ENCODE measurements at places on chromosomes 3 and 15.
A peak's percentile ranks its signal among the peaks of the same experiment; 100 is the strongest.

DNA sequence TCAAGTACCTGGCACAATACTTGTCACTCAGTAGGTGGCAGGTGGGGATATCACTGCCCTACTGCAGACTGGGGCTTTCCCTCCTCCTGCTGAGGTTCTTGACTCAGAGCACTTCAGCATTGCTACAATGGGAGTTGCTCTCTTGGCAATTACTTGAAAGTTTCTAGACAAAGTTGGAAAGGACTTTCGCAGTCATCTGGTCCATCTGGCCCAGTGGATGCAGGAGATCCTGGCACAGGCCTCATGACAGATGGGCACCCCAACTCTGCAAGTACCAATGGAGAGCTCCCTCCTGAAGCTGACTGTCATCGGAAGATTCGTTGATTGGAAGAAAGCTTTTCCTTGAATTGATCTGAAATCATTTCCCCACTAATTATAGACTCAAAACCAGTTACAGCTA, 19.2 kb upstream of the IGF2BP2 start:
- DNase-seq: no peak

DNA sequence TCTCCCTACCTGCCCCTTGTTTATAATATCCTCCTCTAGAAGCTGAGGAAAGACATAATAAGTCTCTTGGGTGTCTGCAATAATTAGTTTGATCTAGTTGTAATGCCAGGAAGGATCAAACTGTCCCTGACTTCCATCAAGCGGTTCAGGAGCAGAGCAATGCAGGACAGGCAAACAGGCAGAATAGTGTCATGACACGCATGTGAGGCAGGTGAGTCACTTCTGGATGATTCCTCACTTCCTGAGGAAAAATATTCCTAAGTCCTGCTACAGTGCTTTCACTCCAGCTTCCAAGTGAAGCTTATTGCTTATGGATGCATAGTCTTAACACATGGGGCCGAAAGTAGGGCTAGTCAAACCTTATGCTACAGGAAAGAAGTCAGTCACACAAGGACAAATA, 85.8 kb downstream of the GREM1 start:
- DNase-seq: no peak

GRCh38 chr3:105062853-105063252, 303.9 kb upstream of the ALCAM start:
- DNase-seq: no peak

GRCh38 chr3:127120851-127121647, 71.9 kb upstream of the PRR23E start:
- no peak for DNase-seq

GRCh38 chr15:91898843-91899242, 45.3 kb downstream of the SLCO3A1 start:
- no peak for DNase-seq

DNA sequence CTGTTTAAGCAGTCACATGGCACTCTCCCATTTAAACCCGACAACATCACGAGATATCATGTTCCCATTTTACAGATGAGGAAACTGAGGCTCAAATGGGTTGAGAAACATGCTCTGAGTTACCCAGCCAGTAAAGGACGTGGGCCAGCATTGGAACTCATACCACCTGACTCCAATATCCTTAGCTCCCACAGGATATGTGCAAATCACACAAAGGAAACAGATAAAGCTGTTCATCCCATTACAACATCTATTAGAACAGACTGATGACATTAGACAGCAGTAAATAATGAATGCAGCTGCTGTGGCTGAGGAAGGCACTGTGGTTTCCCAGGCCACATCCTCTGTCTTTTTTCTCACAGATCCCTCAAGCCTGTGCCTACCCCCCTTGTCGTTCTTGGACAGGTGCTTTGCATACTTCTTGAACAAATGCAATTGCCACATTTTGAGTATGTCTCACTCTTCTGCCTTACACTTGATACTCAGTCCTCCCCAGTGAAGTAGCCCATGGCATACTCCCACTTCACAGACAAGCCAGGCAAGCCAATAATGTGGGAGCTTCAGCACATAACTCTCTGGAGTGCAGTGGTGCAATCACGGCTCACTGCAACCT, 17.7 kb downstream of the FRMD4B start:
- no peak for DNase-seq

- DNase-seq: no peak
Observed at GRCh38 chr3:194758716-194759115, 73.0 kb downstream of the FAM43A start.

GRCh38 chr15:81002331-81003096, 1.8 kb downstream of the TLNRD1 start:
- DNase-seq: peak; percentile 44

GRCh38 chr3:130491431-130491830, 25.5 kb upstream of the COL6A6 start:
- no peak for DNase-seq

DNA sequence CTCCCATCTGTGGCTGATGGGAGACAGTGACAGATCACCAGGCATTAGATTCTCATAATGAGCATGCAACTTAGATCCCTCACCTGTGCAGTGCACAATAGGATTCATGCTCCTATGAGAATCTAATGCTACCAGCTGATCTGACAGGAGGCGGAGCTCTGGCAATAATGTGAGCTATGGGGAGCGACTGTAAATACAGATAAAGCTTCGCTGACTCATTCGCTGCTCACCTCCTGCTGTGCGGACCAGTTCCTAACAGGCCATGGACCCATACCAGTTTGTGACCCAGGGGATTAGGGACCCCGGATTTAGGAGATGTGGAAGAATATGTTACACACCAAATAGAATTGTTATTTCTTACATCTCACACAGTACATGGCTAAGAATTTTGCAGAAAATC, 6.7 kb downstream of the ARGFX start:
- DNase-seq: peak; percentile 49

- DNase-seq: no peak
Observed at GRCh38 chr3:71300951-71301393, 282.6 kb downstream of the FOXP1 start.

DNA sequence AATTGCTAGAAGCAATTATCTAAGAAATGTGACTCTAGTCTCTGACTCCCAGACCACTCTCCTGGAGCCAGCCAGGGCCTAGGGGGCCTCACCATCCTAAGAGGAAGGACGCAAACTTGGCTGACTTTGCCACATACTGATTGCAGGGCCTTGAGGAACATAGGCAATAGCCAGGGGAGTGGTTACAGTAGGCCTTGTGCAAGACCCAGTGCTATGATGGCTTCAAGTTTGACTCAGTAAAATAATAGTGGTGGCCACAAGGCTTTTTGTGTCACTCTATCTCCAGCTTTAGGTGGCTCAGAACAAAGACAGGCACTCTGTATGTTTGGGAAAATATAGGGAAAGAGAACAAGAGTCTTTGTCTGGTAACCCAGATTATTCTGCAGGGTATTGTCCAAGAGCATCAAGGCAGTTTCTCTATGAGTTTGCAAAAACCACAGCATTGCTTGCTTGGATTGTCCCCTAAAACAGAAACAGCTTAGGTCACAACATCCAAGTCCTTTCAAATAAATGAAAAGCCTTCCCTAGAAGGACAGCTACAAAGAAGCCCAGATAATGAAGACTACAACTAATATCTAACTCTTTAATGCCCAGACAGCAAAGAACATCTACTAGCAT, 631.5 kb downstream of the PYDC2 start:
- no peak for DNase-seq

DNA sequence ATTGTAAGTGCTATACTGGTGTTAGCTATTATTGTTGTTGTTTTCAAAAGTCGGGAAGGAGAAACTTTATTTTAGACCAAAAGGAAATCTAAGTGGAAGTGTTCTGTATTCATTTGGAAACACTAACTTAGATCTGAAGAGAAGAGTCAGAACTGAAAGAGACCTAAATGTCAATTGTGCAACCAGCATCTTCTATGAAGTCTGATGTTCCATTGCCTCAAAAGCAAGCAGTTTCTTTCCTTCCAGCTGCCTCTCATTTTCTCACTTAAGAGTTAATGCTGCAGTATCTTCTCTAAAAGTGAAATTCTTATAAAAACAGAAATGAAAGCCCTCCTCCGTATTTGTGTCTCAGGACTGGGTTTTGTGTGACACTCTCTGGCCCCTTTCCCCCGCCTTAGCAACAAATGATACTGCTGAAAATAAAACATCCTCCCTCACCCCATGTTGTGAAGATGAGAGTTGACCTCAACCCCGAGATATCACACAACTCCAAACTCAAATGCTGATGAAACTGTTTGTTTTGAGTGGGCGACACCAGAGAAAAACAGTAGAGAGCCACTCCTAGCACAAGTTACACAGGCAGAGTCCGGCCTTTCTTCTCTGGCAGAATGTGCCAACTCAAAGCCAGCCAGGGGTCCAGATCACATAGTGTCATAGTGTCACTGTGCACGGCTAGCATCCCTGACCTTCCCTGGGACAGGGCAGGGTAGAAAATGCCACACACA, 48.9 kb downstream of the GLDN start:
- no peak for DNase-seq

DNA sequence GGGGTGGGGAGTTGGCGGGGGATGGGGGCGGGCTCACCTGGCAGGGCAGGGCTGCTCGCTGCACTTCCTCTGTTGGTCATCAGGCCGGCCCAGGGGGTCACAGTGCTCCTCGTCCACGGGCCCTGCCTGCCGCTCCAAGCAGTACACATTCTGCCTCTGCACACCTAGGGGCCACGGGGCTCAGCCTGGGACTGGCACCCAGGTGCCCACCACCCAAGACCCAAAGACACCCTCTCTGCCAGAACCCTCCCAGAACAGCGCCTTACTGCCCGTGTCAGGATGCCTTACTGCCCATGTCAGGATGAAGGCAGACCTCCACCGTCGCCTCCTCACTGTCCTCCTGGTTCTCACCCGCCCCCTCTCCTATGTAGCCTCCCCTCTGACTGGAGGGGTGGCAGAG, 43.2 kb downstream of the ADAMTS7 start:
- peak; percentile 17 for DNase-seq

GRCh38 chr15:75597667-75598341, 18.7 kb upstream of the PTPN9 start:
- peak; percentile 35 for DNase-seq

- no peak for DNase-seq
Observed at GRCh38 chr15:65917407-65917756, 48.1 kb downstream of the RAB11A start.

DNA sequence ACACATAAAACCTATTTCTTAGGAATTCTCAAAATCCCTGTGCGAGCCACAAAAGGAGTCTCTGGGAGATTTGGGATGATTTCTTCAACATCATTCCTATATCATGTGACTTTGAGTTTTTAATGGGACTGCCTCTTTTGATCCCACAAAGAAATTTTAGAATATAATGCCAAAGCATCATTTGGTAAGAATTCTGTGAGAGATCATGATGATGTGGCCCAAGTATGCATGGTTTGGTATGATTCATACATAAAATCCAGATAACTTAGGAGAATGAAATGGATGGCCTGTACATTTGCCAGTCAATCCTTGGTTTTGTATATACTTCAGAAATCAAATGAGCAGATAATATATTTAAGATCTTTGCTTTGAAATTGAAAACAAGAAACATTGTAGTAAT, 61.3 kb downstream of the UBE2E2 start:
- DNase-seq: no peak

DNA sequence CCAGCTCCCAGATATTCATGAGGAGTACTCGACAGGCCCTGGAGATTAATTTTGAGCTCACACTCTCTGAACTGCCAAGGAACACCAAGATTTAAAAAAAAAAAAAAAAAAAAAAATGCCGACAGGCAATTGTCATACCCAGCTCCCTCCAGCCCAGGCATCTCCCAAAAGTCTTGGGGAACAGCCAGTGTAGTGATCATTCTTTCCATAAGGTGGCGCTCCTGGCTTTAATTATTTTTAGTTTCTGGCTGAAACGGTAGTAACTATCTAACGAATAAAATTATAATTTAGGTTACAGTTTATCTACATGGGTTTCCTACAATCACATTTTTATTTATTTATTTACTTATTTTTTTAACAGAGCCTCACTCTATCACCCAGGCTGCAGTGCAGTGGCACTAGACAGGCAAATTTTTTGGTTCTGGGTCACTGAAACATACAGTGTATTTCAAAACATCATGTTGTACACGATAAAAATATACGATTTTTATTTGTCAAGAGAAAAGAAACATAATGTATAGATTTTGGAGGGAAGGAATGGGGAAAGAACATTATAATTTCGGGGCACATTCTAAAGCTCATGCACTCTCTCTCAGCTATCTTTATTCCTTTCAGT, 157.3 kb downstream of the ADAMTS9 start:
- peak; percentile 75 for DNase-seq

DNA sequence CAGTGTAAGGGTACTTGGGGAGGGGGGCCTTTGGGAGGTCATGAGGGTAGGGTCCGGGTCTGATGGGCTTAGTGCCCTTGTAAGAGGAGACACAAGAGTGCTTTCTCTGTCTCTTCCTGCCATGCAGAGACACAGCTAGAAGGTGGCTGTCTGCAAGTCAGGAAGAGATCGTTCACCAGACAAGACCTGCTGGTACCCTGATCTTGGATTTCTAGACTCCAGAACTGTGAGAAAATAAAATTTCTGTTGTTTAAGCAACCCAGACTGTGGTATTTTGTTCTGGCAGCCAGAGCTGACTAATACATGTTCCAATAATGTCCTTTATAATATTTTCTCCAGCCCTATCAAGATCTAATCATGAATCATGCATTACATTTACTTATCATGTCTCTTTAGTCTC, 130.0 kb upstream of the VEPH1 start:
- DNase-seq: no peak

DNA sequence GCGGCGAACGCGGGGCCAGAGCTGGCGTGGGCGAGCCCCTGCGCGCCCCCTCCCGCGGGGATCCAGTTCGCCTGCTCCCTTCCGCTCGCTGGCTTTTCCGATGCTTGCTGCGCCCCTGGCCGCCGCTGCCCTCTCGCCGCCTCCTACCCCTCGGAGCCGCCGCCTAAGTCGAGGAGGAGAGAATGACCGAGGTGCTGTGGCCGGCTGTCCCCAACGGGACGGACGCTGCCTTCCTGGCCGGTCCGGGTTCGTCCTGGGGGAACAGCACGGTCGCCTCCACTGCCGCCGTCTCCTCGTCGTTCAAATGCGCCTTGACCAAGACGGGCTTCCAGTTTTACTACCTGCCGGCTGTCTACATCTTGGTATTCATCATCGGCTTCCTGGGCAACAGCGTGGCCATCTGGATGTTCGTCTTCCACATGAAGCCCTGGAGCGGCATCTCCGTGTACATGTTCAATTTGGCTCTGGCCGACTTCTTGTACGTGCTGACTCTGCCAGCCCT, 721 bp downstream of the P2RY1 start:
- DNase-seq: no peak

GRCh38 chr15:98735895-98736617, 87.7 kb downstream of the IGF1R start:
- DNase-seq: no peak

DNA sequence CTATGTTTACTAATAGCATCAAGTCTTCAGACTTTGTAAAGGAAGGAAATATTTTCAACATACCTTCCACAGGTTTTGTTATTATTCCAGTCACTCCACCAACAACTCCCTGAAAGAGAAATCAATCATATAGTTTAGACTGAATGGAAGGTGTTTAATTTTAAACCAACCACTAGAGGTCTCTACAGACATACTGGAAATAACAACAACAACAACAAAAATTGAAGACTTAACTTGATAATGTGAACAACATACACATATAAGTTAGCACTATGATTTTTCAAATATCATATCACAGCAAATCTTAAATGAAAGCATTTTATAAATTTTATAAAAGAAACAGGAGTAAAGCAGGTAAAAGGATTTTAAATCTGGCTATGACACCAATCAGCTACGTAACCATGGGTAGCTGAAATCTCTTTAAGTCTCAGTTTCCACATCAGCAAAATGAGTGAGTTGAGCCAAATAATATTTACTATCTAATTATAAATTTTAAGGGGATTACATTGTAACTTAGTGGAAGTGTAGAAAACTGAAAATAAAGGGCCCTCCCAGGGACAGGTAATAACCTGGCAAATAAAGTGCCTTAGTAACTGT, 188.2 kb downstream of the VPS13C start:
- no peak for DNase-seq

GRCh38 chr3:73315706-73316105, 254.2 kb downstream of the EBLN2 start:
- no peak for DNase-seq

Data from WTC11 (cell line).